ENCODE measurements at places on chromosomes 7 and 10.

DNA sequence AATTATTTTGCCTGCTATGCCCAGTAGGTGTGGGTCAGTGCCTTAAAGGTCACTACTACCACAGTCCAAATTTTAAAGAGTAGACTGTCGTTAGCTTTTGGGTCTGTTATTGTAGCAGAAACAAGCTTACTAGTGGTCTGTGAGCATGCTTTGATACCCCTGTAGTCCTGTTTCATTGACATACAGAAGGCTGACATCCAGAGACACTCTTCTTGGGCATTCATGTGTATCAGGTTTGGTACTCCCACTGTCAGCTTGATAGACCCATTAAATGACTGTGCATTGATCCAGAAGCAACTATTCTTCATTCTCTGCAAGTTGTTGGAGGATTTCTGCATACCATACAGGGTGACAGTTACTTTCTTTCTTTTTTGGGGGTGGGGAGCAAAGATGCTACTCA lies 884.4 kb upstream of the CELF2 start:
- no peak for DNase-seq

DNA sequence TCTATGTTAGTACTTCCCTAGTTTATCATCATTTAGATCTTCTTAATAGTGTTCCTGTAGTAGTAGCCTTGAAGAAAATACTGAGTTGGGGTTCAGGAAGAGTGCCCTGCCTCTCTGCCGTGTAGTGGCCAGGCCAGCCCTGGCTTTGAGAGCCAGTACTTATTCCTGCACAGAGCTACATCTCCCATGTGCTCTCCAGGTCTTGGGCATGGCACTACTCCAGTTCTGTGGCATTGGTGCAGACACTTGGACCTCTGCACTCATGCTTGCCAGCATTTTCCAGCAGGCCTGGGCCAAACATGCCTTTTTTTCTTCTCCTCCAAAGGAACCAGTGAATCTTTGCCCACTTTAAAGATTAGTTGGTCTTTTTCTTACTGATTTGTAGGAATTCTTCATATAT lies 5.3 kb downstream of the GNG11 start:
- no peak for DNase-seq

GRCh38 chr7:35366167-35367155 lies 112.6 kb upstream of the TBX20 start:
- no peak for DNase-seq

DNA sequence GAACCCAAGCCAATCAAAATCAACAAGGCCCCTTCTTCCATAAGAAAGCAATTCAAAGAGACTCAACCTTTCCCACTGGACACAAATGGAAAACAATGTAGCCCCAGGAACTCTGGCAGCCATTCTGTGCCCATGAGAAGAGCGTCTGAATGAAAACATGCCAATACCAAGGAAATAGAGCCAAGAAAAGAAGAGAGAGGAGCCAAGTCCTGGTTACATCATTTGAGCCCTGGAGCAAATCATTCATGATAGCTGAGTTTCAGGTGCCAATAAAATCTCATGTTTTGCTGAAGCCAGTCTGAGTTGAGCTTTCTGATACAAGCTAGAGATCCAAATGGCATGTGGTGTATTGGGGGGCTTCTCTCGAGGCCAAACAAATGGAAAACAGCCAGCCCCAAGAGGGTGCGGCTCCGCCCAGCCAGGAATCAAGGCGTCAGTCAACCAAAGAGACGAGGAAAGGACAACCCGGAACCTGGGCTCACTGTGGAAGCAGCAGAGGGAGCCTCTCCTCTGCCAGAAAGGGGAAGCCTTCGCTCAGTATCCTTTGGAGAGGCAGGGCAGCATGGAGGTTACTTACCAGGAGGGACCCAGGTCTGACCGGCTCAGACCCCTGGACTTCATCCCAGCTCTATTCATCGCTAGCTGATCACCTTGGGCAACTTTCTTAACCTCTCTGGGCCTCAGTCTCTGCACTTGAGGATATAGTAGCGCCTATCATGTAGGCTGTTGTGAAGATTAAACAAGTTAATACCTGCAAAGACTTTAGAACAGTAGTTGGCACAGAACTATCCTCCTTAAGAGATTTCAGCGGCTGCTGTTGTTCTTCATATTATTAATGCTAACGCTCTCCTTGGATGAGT lies 61.8 kb downstream of the OAT start:
- DNase-seq: no peak

- no peak for DNase-seq
Observed at GRCh38 chr7:26349005-26349915, 57.6 kb downstream of the SNX10 start.

DNA sequence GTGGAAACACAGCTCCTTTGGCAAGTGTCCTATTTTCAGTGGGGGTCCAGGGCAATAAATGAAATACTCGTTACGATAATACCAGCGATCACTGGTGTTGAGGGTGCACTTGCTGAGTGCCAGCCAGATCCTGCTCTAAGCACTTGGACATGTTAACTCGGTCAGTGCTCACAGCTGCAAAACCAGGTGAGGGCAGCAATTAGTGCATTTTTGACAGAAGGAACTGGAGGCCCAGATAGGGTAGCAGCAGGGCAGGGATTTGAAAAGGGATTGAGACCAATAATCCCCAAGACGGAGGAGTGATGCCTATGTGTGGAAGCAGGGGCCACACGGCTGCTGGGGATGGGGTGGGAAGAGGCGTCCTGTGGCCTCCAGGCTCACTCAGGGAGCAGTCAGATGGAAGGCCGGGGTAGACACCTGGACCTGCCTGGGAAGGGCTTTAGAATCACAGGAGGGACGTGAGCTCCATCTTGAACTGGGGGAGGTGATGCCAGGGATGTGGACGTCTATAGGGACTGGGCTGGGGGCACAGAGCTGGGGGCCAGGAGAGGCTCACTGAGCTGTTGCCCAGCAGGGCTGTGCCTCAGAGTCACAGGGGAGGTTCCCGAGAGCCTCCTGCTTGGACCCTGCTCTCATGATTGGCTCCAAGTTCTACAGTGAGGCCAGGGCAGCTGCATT lies 14.3 kb downstream of the PTPRE start:
- no peak for DNase-seq

- DNase-seq: no peak
Observed at GRCh38 chr10:44205067-44205466, 179.8 kb downstream of the CXCL12 start.

DNA sequence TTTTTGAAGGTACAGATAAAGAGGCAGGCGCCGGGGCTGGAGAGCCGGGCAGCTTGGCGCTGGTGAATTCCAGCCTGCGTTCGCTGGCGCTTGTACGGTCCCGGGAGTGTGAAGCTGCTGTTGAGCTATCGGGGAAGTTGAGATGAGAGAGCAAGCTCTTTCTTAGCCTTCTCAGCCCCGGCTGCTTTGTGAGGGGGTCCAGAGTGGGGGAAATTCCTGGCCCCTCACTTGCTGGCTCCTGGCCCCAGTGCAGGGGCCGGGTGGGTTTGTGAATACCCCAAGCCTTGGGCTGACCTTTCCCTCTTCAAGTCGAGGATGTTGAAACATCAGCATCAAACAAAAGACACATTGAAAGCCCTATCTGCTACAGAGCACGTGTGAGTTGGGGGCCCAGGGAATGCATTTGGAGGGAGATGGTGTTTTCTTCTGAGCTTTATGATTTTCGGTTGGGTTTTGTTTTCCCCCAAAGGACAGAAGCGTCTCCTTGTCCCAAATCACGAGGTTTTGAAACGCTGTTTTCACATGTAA lies 2.7 kb downstream of the ZMIZ1 start:
- DNase-seq: no peak

DNA sequence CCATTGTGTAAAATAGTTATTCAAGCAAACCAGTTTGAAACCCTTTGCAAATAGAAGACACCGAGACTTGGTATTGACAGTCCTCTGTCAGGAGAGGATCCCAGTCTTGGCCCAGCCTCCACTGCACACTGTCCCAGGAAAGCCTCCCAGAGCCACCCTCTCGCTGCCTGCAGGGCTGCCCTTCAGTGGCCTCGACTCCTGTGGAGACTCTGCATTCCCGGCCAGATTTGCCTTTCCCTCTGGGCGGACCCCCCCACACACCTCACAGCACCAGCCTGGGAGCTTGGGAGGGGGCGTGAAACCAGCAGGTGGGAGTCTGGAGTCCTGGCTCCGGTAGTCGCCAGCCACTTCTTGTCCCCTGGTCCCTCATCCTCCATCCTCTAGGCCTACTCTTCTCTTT lies 48.7 kb downstream of the GRK5 start:
- no peak for DNase-seq

DNA sequence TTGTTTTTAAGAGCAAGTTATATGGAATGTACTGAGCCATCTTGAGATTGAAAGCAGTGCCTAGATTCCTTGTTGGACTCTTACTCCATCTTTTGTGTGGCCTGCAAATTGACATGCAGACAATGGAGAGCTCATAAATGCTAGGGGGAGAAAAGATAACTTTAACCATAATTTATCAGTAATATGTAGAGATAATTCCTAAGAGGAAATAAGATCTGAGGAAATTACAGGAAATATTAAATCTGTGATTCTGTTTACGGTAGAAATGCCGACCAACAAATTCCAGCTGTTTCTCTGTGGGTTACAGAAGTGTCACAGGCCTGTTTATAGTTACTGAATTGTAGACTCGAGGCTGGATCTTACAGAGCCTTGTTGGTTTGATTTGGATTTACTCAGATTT lies 348.0 kb downstream of the SUGCT start:
- DNase-seq: no peak

DNA sequence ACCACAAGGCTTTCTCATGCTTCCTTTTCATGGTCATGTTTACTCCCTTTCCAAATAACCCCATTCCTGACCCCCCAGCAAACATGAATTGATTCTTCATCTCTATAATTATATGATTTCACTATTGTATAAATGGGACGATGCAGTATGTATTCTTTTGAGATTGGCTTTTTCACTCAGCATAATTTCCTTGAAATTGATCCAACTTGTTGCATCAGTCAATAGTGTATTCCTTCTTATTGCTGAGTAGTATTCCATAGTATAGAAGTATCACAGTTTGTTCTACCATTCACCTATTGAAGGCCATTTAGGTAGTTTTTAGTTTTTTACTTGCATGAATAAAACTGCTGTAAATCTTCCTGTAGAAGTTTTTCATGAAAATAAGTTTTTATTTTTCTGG lies 264.7 kb downstream of the BAMBI start:
- DNase-seq: no peak

- DNase-seq: no peak
Observed at GRCh38 chr10:112570585-112570984, 123.6 kb downstream of the VTI1A start.

DNA sequence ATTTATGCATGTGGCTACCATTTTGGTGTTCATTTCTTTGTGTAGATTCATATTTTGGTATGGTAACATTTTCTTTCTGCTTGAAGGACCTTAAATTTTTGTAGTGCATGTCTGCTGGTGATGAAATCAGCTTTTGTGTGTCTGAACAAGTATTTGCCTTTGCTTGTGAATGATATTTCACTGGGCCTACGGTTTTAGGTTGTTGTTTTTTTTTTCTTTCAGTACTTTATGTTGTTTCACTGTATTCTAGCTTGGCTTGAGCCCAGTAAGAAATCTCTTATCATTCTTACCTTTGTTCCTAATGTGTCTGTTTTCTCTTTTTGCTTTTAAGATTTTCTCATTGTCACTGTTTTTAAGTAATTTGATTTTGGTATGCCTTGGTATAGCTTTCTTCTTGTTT lies 31.9 kb downstream of the SAMD8 start:
- DNase-seq: no peak

- DNase-seq: no peak
Observed at GRCh38 chr10:2980116-2980515, 87.2 kb upstream of the PFKP start.

DNA sequence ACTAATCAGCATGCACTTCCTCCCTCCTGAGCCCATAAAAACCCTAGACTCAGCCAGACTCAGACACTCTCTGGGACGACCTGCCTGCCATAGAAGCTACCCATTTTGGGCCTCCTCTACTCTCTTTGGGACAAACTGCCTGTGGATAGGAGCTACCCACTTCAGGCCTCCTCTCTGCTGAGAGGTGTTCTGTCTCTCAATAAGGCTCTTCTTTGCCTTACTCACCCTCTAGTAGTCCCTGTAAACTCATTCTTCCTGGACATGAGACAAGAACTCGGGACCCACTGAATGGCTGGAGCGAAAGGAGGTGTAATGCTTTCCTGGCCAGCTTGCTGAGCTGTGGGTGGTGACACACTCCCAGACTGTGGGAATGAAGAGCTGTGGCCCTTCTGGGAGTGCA lies 424.8 kb upstream of the FZD8 start:
- no peak for DNase-seq

- no peak for DNase-seq
Observed at GRCh38 chr7:127066974-127067373, 185.8 kb downstream of the GRM8 start.

DNA sequence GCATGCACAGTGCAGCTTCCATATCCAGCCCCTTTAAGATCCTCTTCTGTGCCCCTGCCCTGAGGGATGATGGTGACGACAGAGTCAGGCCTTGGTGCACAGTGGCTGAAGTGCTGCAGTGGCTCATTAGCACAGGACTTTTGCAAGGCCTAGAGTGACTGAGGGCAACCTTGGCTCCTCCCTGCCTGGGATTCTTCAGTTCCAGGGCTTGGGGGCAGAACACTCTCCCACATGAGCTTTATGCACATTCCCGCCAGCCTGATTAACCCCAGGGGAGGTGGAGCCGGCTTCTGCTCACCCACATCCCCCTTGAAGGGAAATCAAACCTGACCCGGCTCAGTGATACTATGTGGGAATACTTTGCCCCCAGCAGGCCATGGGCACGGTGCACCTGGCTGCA lies 253.4 kb downstream of the GALNT17 start:
- no peak for DNase-seq

GRCh38 chr10:43049081-43049551 lies 27.8 kb upstream of the RET start:
- no peak for DNase-seq

DNA sequence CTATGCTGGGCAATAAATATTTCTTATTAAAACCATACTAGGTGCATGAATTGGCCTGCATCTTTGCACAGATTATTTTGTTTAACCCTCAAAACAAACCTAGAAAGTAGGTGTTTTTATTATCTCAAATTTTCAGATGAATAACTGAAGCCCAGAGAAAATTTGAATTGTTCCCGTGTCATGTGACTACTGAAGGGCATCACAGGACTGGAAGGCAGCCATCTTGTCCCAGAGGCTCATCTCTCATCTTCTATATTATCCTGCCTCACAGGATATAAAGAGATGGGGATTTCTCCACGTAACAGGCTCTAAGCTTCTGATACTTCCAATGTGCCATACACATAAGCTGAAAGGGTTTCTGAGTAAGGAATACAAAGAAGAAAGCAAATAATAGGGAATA lies 84.0 kb upstream of the ODAD2 start:
- no peak for DNase-seq

DNA sequence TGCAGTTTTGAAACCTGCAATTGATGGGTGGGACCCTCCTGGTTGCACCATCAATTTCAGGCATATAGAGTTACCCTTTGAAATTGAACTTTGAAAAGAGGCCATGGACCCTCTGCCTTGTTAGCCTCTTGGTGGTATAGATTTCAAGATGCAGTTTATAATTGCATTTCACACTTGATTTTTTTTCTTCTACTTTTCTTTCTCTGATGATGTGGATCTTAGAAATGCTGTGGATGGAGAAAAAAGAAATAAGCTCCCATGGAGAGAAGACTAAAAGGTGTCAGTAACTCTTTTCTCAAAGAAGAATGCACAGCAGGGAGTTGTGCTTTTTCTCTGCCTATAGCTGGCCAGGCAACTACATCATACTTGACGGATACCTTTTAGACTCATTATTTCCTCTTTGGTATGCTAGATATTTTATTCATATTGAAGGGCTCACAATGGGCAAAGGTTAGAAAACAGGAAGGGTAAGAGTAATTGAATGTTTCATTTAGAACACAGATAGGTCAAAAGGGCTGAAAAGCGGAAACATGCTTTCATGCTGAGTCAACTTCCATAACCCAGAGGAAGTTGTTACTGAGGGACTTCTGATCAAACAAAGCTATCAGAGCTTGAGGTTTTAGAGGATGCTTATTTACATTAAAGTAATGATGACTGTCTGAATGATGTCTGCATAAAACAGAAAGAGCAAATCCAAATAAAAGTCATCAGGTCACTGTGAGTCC lies 773.2 kb upstream of the LRRN3 start:
- DNase-seq: no peak

Measured in naive thymus-derived CD4-positive, alpha-beta T cell (primary cell).